ENCODE measurements at places on chromosomes 13 and 19.

- no peak for DNase-seq
Measured at GRCh38 chr19:10523135-10523636, 5.9 kb upstream of the S1PR5 start.

- DNase-seq, result peak; percentile 32
Measured at GRCh38 chr19:18992696-18993095, 40.6 kb downstream of the SUGP2 start.

- DNase-seq, result no peak
Measured at GRCh38 chr13:87570669-87571068, 100.5 kb upstream of the SLITRK5 start.

- DNase-seq, result no peak
Measured at GRCh38 chr13:84661718-84662117, 779.4 kb upstream of the SLITRK1 start.

- DNase-seq, result no peak
Measured at GRCh38 chr19:58546019-58546530, 2.2 kb downstream of the TRIM28 start.

DNA sequence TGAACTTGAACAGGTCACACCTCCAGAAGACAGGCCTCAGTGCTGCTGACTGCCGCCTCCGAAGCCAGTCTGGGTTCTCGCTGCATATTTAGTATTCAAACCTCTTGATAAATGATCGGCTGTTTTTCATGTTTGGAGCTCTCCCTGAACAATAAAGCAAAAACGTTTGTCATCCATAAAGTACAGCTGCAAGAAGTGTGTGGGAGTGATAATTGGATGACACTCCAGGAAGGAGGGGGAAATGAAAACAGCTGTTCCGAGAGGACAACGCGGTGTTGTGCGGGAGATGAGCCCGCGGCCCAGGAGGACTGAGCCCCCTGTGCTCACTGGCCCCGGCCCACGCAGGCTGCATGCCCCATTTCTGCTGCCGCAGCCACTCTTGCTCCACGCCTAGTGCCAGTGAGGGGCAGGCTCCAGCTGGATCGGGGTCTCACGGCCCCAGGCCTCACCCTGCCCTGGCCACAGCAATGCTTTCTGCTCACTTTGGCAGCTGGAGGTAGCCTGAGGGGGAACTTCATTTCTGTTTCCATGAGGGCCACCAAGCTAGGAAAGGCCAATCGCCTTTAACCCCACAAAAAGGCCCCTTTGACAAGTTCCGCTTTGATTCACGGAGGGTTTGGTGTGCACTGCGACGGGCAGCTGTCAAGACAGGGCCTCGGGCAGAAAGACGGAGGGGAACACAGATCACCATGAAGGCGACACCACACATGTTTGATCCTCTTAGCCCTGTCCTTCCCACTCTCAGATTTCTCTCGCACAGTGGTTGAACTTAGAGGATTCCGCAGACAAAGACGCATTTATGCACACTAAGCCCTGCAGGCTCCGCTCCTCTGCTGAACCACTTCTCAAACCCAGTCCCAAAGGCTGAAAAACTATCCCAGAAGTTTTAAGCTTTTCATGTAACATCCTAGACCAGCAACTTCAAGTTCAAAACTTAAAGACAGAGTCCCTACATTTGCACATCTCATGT lies 537.6 kb downstream of the EFNB2 start:
- DNase-seq, result no peak

GRCh38 chr19:6297202-6297601 lies 17.4 kb upstream of the MLLT1 start:
- DNase-seq, result no peak

DNA sequence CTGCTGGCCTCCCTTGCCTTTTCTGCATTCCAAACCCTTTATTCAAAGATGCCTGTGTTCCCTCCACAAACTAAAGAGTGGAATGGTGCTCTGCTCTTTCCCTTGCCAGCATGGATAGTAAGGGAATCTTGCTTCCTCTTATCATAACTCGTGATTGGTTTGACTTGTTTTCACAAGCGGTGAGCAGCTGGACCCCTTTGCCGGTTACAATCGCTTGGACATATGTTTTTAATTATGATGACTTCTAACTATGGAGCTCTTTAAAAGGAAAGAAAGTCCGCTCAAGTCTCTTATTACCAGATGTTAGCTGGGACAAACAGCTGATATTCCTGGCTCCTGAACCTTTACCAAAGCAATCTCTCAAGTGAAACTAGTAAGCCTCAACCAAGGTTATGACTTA lies 1094.7 kb downstream of the UQCRFS1 start:
- no peak for DNase-seq

DNA sequence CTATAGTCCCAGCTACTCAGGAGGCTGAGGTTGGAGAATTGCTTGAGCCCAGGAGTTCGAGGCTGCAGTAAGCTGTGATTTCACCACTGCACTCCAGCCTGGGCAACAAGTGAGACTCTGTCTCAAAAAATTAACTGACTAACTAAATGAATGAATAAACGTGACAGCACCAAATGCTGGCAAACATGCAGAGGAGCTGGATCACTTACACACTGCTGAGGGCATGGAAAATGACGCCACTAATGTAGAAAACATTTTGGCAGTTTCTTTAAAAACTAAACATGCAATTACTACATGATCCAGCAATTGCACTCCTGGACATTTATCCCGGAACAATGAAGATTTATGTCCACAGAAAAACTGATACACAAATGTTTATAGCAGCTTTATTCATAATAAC lies 31.3 kb upstream of the GTF3A start:
- no peak for DNase-seq

DNA sequence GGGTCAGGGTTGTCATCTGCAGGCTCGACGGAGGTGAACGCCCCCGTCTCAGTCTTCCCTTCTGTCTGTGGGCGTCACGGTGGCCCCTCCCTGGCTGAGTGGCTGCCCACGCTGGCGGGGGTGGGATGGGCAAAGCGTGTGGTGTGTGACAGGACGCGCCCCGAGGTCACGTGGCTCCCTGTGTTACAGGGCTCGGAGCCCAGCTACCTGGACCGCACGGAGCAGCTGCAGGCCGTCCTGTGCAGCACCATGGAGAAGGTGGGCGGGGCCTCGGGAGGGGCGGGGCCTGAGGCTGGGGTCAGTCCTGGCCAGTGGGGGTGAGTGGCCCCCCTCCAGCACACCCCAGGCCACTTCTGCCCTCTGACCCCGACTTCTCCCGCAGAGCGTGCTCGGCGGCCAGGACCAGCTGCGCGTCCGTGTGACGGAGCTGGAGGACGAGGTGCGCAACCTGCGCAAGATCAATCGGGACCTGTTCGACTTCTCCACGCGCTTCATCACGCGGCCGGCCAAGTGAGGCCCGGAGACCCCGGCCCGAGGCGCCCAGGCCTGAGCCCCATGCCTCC lies 6.3 kb upstream of the GRIN3B start:
- DNase-seq, result no peak

DNA sequence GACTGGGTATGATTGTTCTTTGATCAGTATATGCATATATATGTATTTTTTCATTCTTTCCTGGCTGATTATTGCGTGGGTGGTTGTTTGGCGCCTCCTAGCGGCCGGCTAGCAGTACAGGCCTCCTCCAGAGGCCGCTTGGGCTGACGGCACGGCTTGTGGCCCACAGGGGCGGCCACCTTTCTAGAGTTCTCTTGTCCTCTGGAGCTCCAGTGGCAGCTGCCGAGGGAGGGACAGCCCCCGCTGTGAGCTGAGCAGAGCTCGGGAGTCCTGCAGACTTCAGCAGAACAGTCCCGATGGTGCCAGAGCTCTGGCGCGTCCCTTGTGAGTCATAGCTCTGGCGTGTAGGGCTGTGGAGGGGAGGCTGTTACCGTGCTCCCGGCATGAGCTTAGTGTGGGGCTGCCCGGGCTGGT lies 22.5 kb upstream of the ZNF429 start:
- no peak for DNase-seq

DNA sequence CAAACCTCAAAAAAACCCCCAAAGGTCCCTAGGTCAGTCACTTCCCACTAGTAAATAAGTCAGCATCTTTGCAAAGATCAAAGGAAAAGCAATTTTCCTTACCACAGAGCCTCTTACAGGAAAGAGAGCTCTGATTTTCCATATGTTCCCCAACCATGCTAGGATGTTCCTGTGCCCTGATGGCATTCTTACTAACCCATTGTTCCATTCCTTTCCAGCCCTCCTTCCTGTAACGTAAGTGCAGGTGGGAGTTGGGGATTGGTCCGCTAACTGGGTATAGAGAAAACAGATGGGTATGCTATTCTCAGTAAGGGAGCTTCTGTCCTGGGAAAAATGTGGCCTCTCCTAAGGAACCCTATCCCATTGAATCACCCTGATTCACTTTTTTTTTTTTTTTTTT lies 14.3 kb downstream of the DPRX start:
- no peak for DNase-seq

DNA sequence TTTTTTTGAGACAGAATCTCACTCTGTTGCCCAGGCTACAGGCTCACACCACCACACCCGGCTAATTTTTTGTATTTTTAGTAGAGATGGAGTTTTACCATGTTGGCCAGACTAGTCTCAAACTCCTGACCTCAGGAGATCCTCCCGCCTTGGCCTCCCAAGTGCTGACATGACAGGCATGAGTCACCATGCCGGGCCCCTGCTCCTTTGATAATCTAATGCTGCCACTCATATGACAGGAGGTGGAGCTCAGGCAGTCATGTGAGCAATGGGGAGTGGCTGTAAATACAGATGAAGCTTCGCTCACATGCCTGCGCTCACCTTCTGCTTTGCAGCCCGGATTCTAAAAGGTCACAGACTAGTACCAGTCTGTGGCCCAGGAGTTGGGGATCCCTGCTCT lies 25.1 kb downstream of the ARHGEF18 start:
- DNase-seq, result no peak

GRCh38 chr19:47492137-47492533 lies 8.1 kb upstream of the KPTN start:
- DNase-seq, result no peak

DNA sequence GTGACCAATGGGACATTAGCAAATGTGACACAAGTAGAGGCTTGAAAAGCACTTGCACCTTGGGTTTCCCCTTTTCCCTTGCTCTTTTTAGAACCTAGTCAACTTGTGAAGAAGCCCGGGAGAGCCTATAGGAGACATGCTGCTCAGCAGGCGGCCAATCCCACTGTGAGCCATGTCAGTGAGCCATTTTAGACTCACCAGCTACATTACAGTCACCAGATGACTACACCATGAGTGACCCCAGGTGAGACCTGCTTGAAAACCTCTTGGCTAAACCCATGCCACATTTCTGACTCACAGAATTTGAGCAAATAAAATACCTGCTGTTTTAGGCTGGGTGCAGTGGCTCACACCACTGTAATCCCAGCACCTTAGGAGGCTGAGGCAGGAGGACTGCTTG lies 317.5 kb downstream of the KLF12 start:
- DNase-seq, result no peak

DNA sequence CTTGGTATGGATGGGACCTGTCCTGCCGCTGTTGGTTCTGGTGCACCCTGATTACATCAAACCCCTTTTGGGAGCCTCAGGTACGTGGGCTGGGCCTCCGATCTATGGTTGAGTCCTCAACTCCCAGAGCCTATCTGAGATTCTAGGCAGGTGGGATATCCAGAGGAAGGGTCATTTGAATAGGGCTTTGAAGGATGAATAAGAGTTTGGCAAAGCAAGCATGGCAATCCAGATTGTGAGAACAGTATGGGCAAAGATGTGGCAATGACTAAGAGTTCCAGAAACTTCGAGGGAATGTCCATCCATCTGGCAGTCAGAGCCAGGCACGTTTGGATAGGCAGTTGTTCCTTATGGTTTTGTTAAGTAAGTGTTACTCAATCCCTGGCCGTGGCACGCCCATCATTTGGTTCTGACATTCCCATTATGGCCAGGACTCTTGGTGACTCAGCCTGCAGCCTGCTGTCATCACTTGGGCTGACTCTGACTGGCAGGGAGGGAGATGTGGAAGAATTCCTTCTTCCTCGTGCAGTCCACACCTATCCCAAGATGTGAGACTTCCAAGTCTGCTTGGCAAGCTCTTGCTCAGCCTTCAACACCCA lies 21.5 kb downstream of the CYP4F22 start:
- DNase-seq, result no peak

GRCh38 chr13:88112526-88112925 lies 441.4 kb downstream of the SLITRK5 start:
- no peak for DNase-seq

- DNase-seq, result no peak
Measured at GRCh38 chr13:82898586-82898985, 983.7 kb downstream of the SLITRK1 start.

GRCh38 chr13:75870397-75870903 lies 234.3 kb downstream of the LMO7 start:
- no peak for DNase-seq

- no peak for DNase-seq
Measured at GRCh38 chr13:110536006-110536693, 25.4 kb downstream of the RAB20 start.

- no peak for DNase-seq
Measured at GRCh38 chr13:39052944-39053343, 14.7 kb downstream of the NHLRC3 start.

DNA sequence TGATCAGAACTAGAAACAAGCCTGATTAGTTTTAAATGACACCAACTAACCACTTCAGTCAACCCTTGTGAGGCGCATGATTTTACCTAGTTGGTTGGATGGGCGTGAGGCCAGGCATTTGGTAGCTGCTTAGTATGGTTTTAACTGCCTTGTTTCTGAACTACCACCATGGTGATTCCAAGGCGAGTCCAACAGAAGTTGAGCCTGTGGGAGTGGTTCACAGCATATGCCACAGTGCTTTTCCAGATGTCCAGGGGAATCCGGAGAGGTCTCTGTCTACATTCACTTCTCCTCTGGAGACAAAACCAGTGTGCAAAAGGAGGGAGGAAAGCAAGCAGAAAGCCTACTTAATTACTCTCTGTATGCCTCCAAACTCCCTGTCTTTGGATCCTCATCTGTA lies 524.1 kb downstream of the GPC6 start:
- no peak for DNase-seq

DNA sequence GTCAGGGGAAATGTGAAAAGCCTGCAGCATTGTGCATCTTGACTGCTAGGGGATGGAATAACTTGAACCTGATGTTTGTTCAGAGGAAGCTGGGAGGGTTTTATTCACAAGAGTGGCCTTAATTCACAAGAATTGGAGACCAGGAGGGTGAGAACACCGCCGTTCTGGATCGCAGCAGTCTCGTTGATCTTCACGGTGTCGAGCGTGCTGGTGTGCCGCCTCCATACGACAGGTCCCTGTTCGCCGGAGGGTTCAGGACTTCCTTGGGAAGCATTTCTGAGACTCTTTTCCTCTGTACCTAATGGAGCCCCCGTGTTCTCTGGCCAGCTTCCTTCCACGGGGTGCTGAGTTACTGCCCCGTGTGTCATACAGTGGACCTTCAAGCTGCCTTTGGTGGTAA lies 66.9 kb downstream of the ARHGEF7 start:
- DNase-seq, result no peak

GRCh38 chr13:20127562-20128458 lies 33.0 kb downstream of the GJA3 start:
- peak; percentile 31 for DNase-seq

GRCh38 chr19:29815231-29815630 lies 3.4 kb downstream of the CCNE1 start:
- DNase-seq, result no peak

GRCh38 chr13:34808649-34809048 lies 133.4 kb upstream of the NBEA start:
- DNase-seq, result no peak

Measured in dorsolateral prefrontal cortex (tissue), 122 donors.